Lower leg skin (tissue), 4 donors: ENCODE measurements at places on chromosomes 5 and 9. TPM values are rescaled to one million over a fixed set of nuclear protein-coding genes. Genes with fewer than 3 reads are reported as not detected.

- DNase-seq, result no peak
These were observed 11.1 kb downstream of the VAV2 start for GRCh38 chr9:133980864-133981588.

BSPRY gene
- 56.9 TPM for total RNA-seq

- DNase-seq, result no peak
These were observed 17.0 kb upstream of the IPPK start for GRCh38 chr9:92686954-92687353.

GRCh38 chr9:89444274-89444673 lies 53.6 kb downstream of the SEMA4D start:
- DNase-seq, result peak; percentile 85

DNA sequence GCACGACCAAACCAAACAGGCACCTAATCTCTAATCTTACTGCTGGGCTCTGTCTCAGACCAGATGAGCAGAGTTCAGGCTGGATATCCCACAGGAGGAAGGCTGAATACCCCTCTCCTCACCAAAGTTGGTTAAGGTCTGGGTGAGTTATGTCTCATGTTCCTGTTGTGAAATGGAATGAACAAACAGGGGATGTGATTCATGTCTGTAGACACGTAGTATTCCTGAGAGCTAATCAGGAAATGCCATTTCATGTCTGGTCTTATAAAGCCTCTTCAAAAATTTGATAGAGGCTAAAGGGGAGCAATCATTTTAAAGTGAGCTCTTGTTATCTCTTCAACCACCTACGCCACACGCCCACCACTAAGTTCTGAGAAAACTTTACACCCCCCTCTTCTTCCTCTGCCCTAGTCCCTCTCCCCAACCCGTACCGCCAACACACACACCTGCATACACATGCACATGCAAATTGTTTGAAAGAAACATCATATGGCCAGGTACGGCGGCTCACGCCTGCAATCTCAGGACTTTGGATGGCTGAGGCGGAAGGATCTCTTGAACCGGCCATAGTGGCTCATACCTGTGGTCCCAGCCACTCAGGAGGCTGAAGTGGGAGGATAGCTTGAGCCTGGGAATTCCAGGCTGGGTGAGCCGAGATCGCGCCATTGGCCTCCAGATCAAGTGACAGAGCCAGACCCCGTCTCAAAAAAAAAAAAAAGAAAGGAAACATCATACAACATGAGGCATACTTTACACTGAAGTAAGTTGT lies 69.8 kb upstream of the RAI14 start:
- no peak for DNase-seq

MYO10 gene
- 57.4 TPM for total RNA-seq

ENHO gene
- total RNA-seq, result 2.6 TPM

TTC33 gene
- 8.7 TPM for total RNA-seq

DNA sequence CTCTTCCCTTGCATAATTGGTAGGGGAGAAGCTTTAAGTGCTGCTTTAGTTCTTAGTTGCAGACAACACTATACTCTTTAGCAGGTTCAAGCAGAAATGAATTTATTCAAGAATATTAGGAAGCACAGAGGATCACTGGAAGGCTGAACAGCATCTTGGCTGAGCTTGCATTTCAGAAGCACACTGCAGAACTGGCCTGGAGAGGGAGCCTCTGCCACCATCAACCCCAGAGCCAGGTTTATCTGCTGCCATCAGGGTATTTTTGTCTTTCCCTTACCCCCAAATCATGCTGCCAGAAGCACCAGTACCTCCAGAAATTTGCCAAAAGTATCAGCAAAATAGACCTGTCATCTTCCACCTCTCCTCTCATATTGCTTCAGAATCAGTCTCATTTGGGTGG lies 440.7 kb downstream of the DMAC1 start:
- DNase-seq, result no peak

- no peak for DNase-seq
These were observed 23.0 kb downstream of the C1QTNF2 start for GRCh38 chr5:160347448-160347847.

TIMD4 gene
- total RNA-seq, result 0.71 TPM

DNA sequence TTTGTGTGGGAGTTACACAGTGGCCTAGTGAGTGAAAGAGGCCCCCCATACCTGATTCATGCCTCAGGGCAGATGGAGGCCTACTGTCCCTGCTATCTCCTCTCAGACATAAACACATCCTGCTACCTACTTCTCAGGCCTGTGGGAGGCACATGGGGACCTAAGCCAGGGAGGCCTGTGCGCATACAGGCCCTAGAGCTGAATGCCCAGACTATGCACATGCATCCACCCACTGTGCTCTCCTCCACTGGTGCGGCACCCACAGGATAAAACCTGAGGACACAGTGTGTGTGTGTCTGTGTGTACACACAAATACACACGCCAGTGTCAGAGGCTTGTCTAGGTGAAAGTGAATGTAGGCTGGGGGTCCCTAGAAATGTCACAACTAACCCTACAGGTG lies 1.4 kb downstream of the PAX5 start:
- peak; percentile 48 for DNase-seq

MYOZ3 gene
- not detected for total RNA-seq

IL4 gene
- not detected for total RNA-seq

SOHLH1 gene
- not detected for total RNA-seq

DNA sequence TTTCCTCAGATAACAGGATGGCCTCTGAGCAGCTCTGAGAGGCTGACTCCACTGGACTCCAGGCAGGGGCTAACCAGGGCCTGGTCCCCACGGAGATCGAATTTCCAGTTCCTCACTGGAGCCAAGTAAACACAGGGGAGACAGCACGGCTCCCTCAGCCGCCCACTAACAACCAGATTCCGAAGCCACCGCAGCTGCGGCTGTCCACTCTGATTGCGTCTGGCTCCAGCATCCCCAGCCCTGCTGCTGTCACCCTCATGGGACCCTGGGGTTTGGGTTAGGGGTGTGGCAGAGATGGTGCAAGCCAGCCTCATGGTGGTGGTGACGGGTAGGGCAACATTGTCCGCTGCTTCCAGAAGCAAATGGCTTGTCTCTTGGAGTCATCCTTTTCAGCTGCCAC lies 172.6 kb downstream of the RGS3 start:
- DNase-seq, result no peak

DNA sequence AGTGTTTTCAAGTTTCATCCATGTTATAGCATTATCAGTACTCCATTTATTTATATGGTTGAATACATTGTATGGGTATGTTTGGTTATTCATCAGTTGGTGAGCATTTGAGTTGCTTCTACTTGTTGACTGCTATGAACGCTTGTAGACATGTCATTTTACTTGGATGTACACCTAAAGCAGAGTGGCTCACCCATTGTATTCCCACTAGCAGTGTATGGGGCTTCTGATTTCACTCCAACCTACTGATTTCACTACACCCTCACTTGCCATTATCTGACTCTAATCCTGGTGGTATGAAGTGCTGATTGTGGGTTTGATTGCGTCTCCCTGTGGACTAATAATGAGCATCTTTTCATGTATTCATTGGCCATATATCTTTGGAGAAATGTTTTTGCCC lies 9.5 kb downstream of the NPM1 start:
- DNase-seq, result no peak

DNA sequence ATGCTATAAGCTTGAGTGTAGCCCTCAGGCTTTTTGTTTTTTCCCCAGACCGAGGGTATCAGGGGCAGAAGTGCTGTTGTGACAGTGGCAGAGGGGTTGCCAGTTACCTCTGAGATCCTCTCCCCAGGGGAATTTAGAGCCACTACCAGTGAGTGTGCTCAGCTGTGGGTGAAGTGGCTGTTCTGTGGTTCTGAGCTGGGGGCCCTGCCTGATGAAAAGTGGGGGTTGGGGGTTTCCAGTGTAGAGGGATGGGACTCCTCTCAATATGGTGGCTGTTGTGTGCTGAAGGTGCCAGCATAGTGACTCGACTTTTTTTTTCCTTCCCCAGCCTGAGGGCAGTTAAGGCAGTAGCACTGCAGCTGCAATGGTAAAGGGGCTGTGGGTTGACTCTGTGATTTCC lies 506.7 kb downstream of the TMEM232 start:
- no peak for DNase-seq

GRCh38 chr5:73282923-73283322 lies 109.9 kb downstream of the TMEM174 start:
- no peak for DNase-seq

DNA sequence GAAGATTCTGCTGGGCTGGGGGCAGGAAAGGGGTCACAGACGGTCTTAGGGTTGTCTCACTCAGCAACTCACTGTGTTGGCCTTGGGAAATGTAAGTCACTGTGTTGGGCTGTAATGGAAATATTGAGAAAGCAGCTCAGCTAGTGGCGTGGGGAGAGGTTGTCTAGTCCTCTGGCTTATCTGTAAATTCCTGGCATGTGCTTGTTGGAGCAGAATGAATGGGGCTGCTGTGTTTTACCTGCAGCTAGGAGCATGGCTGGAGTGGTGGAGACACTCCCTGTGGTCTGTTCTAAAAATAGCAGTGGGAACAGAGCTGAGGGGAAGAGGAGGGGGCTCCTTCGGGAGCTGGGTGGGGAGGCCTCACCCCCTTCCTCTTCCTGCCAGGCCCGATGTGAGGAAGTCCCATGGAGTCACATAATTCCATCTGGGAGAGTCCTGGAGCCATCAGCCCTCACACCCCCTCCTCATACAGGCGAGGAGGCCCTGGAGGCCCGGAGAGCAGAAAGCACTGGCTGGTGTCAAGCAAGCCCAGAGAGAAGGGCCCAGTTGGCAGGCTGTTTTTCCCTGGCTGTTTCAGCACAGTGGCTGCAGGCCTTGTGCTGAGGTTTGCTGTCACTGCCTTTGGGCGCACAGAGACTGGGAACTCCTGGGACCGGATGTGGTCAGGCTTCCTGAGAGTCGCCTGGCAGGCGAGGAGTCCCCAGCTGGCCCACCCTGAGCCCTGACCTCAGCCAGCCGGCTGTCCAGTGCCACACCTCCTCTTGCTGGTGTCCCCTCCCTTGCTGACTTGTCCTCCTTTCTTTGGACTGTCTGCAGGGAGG lies 84.9 kb downstream of the RGS3 start:
- DNase-seq, result peak; percentile 61

DNA sequence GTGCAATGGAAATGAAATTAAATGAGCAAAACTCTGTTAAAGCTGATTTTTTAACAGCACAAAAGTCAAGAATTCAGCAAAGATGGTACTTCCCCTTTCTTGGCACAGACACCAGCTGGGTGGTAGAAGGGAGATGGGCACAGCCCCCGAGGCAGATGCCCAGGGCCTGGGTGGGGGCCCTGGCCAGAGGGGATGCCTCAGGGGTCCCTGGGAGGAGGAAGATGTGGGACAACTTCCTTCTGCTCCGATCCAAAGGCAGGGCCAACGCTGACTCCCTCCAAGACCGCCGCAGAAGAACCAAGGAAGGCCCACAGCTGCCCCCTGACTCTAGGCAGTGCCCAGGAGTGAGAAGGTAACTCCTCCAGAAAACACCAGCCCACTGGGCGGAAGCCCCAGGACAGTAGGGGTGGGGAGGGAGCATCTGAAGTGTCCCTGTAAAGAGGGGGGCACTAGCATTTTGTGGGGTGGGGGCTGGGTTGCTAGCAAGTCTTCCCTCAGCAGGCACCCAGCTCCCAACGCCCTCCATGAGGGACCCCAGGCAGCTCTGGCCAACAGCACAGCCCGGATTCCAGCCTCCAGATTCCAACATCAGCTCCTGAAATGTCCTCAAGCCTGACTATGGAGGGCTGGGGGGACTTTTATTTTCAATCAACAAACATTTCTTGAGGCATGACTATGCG lies 4.9 kb downstream of the NACC2 start:
- no peak for DNase-seq

GRCh38 chr5:82821846-82822633 lies 255.2 kb downstream of the TMEM167A start:
- DNase-seq, result no peak

DNA sequence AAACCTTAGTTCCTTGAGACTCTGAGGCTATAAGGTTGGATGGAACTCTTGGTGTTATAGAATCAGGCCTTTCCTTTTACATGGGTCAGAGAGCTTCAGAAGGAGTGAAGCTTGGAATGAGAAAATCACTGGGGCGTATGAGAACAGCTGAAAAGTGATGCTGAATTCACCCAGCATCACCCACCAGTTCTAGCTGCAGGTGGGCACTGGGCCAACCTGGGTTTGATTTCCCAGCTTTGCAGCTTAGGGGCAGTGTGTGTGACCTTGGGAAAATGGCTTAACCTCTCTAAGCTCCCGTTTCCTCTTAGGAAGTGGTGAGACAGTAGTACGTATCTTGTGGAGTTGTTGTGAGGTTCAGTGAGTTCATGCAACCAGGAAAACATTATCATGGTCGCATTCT lies 10.7 kb downstream of the PCDH12 start:
- DNase-seq, result no peak

DNA sequence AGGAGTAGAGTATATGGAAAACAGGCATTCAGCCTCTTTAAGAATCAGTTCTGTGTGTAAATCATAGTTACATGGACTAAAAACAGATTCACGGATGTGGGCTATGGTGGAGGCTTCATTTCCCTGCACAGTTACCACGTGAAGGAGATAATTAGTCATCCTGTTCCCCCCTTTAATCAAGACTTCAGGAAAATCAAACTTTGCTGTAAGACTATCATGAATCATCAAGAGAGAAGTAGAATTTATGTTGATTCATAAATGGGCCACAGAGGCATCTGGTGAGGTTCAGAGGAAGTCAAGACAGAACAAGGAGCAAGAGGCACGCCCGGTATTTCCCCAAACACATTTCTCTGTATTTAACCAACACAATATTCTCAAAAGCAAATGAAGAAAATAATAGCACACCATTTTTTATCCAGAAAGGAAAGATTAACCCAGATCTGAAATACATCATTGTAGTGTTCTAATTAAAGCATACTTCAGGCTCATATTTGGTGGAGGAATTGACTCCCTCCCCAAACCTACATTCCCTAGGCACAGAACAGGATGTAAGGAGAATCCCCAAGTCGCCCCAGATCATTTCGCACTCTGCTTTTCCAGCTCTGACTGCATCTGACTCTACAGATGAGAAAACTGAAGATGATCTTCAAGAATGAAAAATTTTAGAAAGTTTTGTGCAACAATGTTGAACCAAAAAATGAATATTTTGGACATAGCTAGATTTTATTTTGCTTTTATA lies 175.8 kb upstream of the GAS1 start:
- DNase-seq, result no peak

DNA sequence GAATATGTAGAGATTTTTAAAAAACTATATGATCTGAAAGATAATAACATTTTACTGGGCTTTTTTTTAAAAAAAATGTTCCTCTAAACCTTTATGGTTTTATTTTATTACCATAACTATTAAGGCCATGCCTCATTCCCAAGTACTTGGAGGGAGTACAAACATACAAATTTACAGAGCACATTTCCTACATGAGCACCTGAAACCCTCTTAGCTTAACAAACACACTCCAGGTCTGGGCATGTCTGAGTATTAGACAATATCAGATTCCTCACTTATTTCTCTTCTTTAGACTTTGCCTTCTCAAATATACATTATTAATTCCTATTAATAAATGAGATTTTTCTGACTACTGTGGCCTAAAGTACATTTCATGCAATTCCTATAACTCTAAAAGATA lies 319.2 kb downstream of the SLCO4C1 start:
- DNase-seq, result no peak

- no peak for DNase-seq
These were observed 14.0 kb downstream of the SEC61B start for GRCh38 chr9:99235926-99236634.

GRCh38 chr5:137141779-137142178 lies 357.3 kb downstream of the SPOCK1 start:
- DNase-seq, result no peak

GRCh38 chr9:99748676-99749075 lies 73.0 kb upstream of the NR4A3 start:
- no peak for DNase-seq

- no peak for DNase-seq
These were observed 78.2 kb upstream of the COL5A1 start for GRCh38 chr9:134563397-134563796.

GRCh38 chr9:34898846-34899245 lies 59.2 kb upstream of the PHF24 start:
- DNase-seq, result no peak
